ENCODE measurements at places on chromosomes 1 and 21. TPM values are rescaled to one million over a fixed set of nuclear protein-coding genes. Genes with fewer than 3 reads are reported as not detected.

RGS8 gene
- not detected for total RNA-seq

KRTAP10-5 gene
- total RNA-seq: not detected

GBP1 gene
- total RNA-seq: 8.0 TPM

SPRR4 gene
- not detected for total RNA-seq

LCE3E gene
- not detected for total RNA-seq

LINGO4 gene
- 0.88 TPM for total RNA-seq

LENEP gene
- not detected for total RNA-seq

VWA5B1 gene
- total RNA-seq: not detected

ASCL5 gene
- not detected for total RNA-seq

SH2D1B gene
- not detected for total RNA-seq

EPHA10 gene
- total RNA-seq: 0.73 TPM

OR2AK2 gene
- total RNA-seq: 0.44 TPM

LRRC53 gene
- not detected for total RNA-seq

AKT3 gene
- total RNA-seq: 49.6 TPM

CYP4Z1 gene
- 26.5 TPM for total RNA-seq

ABCG1 gene
- total RNA-seq: 10.6 TPM

SLC2A5 gene
- 2.7 TPM for total RNA-seq

LCE1B gene
- not detected for total RNA-seq

MRPS21 gene
- total RNA-seq: 45.1 TPM

TMPRSS15 gene
- not detected for total RNA-seq

CFAP74 gene
- not detected for total RNA-seq

SH2D2A gene
- total RNA-seq: not detected

SLAMF8 gene
- total RNA-seq: 12.3 TPM

S100A7A gene
- not detected for total RNA-seq

CHD1L gene
- 27.9 TPM for total RNA-seq

LYPLA2 gene
- 49.5 TPM for total RNA-seq

DCLRE1B gene
- total RNA-seq: 3.3 TPM

ARHGEF16 gene
- 0.80 TPM for total RNA-seq

UBXN11 gene
- total RNA-seq: 15.0 TPM

ISG20L2 gene
- total RNA-seq: 21.0 TPM

SHE gene
- total RNA-seq: 21.3 TPM

CD101 gene
- 0.73 TPM for total RNA-seq

TMEM54 gene
- total RNA-seq: 26.9 TPM

MPZL1 gene
- 86.8 TPM for total RNA-seq

DHRS3 gene
- total RNA-seq: 109 TPM

MAD2L2 gene
- 58.7 TPM for total RNA-seq

PGLYRP4 gene
- not detected for total RNA-seq

GNG4 gene
- total RNA-seq: not detected

All from breast epithelium (tissue), 4 donors.